Type B pancreatic cell (in vitro differentiated cells): ENCODE measurements at places on chromosomes 6 and 20. TPM values are rescaled to one million over a fixed set of nuclear protein-coding genes. Genes with fewer than 3 reads are reported as not detected.

DNA sequence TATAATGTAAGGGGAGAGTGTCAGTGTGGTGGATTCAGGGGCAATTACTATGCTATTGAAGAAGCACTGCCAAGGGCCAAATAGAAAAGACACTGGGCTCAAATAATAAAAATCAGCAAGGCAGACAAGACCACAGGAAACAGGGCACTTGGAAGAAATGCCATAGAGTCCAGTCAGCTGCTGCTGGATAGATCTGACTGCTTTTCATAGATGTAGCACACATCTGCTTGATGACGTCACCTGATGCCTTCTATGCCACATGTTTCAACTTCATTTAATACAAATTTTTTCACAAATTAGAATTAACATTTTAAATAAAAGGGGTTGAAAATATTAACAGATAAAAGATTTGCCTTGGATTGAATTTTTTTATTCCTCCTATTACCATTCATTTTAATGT is 23.9 kb upstream of the AHI1 start:
- no peak for DNase-seq

- DNase-seq: no peak
Measured at GRCh38 chr6:28501259-28501658, 14.3 kb downstream of the GPX6 start.

- no peak for DNase-seq
Measured at GRCh38 chr6:101572627-101573026, 179.1 kb downstream of the GRIK2 start.

NOP56 gene
- 203 and 364 TPM in 2 replicates for total RNA-seq

NRN1 gene
- total RNA-seq: 0.48 and 6.3 TPM in 2 replicates

RIOK1 gene
- 20.1 and 24.0 TPM in 2 replicates for total RNA-seq

PREX1 gene
- total RNA-seq: 0.71 and 20.8 TPM in 2 replicates
